Right atrium auricular region (tissue), 2 donors: ENCODE measurements at places on chromosomes 3 and 15. TPM values are rescaled to one million over a fixed set of nuclear protein-coding genes. Genes with fewer than 3 reads are reported as not detected.

- no peaks in the 10 kb centered on the region for H3K27me3 ChIP-seq
- no peaks in the 10 kb centered on the region for H3K36me3 ChIP-seq
- H3K4me3 ChIP-seq, result no peak overlapping the region
- no peaks in the 10 kb centered on the region for H3K4me1 ChIP-seq
- DNase-seq, result no peak
Measured at GRCh38 chr15:60035344-60035743, 31.2 kb downstream of the FOXB1 start.

CHL1 gene
- 66.4 TPM for total RNA-seq

GRCh38 chr3:124202754-124203153 lies 210.8 kb upstream of the ROPN1 start:
- no peak overlapping the region for H3K27ac ChIP-seq
- DNase-seq, result no peak
- peaks cover 29% of the 10 kb centered on the region for H3K4me1 ChIP-seq
- H3K36me3 ChIP-seq, result no peaks in the 10 kb centered on the region

SEMA3G gene
- 11.8 TPM for total RNA-seq

STX19 gene
- total RNA-seq, result not detected

GRCh38 chr3:24682141-24682547 lies 187.5 kb upstream of the THRB start:
- H3K4me1 ChIP-seq, result no peaks in the 10 kb centered on the region
- DNase-seq, result no peak
- H3K4me3 ChIP-seq, result no peak overlapping the region
- H3K27me3 ChIP-seq, result no peaks in the 10 kb centered on the region
